Activated CD8-positive, alpha-beta memory T cell treated with anti-CD3 and anti-CD28 coated beads, Interleukin-2, amount 50 U/mL, for 4 hours (primary cell): ENCODE measurements at places on chromosomes 5 and 9.

DNA sequence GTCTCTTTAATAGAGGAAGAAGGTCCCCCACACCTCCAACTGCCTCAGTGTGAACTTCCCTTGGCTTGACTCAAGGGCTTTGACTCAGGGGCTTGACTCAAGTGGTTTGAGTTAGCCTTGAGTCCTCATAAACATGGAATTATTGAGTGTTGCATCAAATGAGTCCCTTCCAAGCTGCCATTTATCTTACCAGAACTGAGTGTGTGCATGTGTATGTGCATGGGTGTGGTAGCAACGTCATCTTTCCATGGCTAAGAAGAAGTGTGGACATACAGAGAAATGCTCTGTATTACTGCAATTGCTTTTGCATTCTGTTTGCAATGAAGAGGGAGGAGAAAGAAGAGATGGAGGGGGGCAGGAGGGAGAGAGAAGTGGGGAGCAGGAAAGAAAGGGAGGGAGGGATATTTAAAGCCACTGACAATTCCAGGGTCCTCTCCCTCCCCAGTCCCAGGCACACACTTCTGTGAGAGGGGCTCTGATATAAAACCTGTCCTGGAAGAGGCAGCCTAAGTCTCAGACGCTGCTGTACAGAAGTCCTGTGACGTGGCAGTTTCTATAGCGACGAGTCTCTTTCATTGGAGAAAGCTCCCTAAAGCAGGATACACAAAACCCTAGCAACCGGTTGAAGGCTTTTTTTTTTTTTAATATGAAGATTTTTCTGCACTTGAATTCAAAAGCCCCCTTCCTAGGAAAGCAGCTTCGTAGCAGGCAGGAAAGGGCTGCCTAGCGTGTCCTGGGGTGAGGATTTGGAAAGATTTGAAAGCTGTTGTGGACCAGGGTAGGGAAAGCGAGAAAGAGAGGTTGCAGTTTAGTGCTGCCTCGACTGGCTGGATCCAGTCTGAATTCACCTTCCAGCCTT lies 93.3 kb upstream of the MAP1B start:
- DNase-seq, result no peak

DNA sequence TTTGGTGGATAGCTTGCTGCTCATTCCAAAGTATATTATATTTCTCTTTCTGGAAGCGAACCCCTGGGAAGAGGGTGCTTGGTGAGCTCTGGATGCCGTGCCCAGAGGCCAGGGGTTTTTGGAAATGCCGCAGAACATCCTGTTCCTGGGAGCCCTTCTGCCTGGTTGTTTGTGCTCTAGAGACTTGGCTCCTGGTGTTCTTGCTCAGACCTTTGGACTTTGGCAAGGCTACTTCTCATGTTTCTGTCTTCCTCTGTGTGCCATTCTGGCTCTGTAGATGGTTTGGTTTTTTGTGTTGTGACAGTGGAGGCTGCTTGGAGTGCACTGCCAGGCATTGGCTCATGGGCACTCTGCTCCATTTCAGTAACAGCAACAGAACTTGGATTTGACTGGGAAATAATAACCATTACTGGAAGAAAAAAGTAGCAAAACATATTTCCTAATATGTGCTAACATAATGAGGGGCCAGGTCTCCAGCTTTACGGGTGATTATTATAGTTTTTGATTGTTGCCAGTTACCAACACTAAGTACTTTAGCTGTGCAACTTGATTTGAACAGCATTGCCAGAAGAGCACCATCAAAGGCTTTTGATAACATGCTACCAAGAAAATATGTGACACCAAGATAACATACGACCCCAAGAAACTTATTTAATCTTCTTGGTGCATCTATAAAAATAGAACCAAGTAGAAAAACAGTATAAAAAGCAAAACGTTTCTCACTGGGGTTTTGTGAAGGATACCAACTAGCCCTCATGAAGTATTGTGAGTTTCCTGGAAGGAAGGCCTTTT lies 94.2 kb downstream of the PCSK1 start:
- DNase-seq, result no peak

DNA sequence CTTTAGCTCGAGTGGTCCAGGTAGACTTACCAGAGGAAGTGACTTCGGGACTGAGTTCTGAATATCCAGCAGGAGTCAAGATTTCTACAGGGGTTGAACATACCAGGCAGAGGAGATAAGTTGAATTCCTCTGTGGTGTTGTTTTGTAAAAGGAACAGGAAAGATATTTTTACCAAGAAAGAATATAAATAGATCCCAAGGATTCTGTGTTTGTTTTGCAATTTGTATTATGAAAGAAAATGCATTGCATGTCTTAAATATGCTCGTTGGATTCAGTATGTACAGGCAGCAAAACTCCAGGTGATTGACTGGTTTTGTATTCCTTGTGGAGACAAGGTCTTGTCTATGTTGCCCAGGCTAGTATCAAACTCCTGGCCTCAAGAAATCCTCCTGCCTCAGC lies 197.8 kb downstream of the FRMD3 start:
- DNase-seq, result no peak

DNA sequence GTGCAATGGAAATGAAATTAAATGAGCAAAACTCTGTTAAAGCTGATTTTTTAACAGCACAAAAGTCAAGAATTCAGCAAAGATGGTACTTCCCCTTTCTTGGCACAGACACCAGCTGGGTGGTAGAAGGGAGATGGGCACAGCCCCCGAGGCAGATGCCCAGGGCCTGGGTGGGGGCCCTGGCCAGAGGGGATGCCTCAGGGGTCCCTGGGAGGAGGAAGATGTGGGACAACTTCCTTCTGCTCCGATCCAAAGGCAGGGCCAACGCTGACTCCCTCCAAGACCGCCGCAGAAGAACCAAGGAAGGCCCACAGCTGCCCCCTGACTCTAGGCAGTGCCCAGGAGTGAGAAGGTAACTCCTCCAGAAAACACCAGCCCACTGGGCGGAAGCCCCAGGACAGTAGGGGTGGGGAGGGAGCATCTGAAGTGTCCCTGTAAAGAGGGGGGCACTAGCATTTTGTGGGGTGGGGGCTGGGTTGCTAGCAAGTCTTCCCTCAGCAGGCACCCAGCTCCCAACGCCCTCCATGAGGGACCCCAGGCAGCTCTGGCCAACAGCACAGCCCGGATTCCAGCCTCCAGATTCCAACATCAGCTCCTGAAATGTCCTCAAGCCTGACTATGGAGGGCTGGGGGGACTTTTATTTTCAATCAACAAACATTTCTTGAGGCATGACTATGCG lies 4.9 kb downstream of the NACC2 start:
- no peak for DNase-seq

- DNase-seq, result no peak
Observed at GRCh38 chr5:171410181-171410580, 9.3 kb upstream of the FGF18 start.

- no peak for DNase-seq
Observed at GRCh38 chr9:131744171-131744719, 4.4 kb upstream of the RAPGEF1 start.
